Activated T-helper 1 cell treated with anti-CD3 and anti-CD28 coated beads, Interleukin-2, amount 50 U/mL, for 16 hours (primary cell): ENCODE measurements at places on chromosomes 3 and 15.

- DNase-seq, result no peak
These were observed 3.4 kb upstream of the SEC22A start for GRCh38 chr3:123198372-123198771.

DNA sequence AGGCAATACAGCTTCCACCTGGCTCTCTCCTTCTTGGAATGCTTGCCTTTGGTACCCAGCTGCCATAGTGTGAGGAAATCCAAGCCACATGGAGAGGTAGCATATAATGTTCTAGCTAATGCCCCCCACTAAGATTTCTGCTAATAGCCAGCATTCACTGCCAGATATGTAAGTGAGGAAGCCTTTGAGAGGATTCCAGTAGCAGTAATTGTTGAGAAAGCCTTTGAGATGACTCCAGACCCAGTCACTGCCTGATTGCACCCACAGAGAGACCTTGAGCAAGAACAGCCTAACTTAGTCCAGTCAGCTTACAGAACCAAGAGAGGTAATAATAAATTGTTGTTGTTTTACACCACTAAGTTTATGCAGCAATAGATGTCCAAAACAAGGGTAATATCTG is 63.1 kb downstream of the STRIT1 start:
- no peak for DNase-seq

- DNase-seq, result no peak
These were observed 281.7 kb upstream of the ROPN1 start for GRCh38 chr3:124273651-124274050.

GRCh38 chr3:14606669-14607339 is 44.8 kb upstream of the CCDC174 start:
- no peak for DNase-seq

- DNase-seq, result no peak
These were observed 75.2 kb upstream of the MYZAP start for GRCh38 chr15:57516327-57517029.

DNA sequence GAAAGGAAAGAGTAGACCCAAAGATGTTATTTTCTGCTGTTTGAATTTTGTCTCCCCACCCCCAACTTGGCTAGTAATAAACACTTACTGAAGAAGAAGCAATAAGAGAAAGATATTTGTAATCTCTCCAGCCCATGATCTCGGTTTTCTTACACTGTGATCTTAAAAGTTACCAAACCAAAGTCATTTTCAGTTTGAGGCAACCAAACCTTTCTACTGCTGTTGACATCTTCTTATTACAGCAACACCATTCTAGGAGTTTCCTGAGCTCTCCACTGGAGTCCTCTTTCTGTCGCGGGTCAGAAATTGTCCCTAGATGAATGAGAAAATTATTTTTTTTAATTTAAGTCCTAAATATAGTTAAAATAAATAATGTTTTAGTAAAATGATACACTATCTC is 21.6 kb downstream of the CLDN18 start:
- DNase-seq, result no peak

- DNase-seq, result no peak
These were observed 119.9 kb upstream of the TJP1 start for GRCh38 chr15:29942143-29942542.
